ENCODE measurements at places on chromosomes 13 and 19. TPM values are rescaled to one million over a fixed set of nuclear protein-coding genes. Genes with fewer than 3 reads are reported as not detected.

Gene TEX30
- 6.8 TPM for total RNA-seq

Gene KLK14
- total RNA-seq = not detected

Gene NLRP4
- total RNA-seq = not detected

Gene SRRM5
- total RNA-seq = not detected

Gene SELENOV
- total RNA-seq = not detected

Gene LSM7
- total RNA-seq = 247 TPM

Gene ZNF460
- 29.3 TPM for total RNA-seq

Gene NEK5
- not detected for total RNA-seq

Gene CBY2
- total RNA-seq = not detected

Data from epithelial cell of alveolus of lung (primary cell).